Stromal cell of bone marrow (primary cell): ENCODE measurements at places on chromosomes 1 and 21.

GRCh38 chr1:21621761-21622436 lies 47.3 kb downstream of the RAP1GAP start:
- DNase-seq, result no peak

GRCh38 chr1:37764414-37764825 lies 500 bp downstream of the EPHA10 start:
- peak; percentile 3 for DNase-seq

GRCh38 chr1:115433483-115433882 lies 95.4 kb upstream of the NGF start:
- DNase-seq, result no peak

GRCh38 chr1:41540886-41541591 lies 56.6 kb upstream of the EDN2 start:
- no peak for DNase-seq

DNA sequence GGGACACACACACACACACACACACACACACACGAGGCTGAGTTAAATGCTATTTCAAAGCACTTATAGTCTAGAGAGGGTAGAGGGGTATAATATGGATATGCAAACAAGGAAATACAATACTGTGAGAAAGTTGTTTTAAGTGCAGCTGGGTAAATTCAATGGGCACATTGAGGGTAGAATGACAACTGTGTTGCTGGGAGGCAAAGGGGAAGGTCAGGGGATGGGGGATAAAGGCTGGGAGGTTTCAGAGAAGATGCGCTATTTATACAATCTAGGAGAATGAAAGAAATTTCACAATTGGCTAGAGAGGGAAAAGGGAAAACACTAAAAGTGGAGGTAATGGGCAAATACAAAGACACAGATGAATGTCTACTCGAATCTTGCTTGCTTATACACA lies 19.4 kb downstream of the EXTL2 start:
- DNase-seq, result no peak

DNA sequence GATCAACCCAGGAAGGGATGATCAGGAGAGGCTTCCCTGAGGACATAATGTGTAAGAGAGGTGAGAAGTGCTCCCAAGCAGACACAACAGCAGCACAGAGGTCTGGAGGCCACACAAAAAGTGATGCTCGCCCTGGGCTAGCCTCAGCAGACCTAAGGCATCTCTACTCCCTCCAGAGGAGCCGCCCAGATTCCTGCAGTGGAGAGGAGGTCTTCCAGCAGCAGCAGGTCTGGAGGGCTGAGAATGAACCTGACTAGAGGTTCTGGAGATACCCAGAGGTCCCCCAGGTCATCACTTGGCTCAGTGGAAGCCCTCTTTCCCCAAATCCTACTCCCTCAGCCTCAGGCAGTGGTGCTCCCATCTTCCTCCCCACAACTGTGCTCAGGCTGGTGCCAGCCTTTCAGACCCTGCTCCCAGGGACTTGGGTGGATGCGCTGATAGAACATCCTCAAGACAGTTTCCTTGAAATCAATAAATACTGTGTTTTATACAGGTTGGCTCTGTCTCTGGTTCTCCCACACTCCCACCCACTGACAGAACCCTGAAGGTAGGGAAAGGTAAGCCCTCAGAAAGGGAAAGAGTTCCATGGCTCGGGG lies 5.0 kb downstream of the GJB3 start:
- DNase-seq, result no peak

DNA sequence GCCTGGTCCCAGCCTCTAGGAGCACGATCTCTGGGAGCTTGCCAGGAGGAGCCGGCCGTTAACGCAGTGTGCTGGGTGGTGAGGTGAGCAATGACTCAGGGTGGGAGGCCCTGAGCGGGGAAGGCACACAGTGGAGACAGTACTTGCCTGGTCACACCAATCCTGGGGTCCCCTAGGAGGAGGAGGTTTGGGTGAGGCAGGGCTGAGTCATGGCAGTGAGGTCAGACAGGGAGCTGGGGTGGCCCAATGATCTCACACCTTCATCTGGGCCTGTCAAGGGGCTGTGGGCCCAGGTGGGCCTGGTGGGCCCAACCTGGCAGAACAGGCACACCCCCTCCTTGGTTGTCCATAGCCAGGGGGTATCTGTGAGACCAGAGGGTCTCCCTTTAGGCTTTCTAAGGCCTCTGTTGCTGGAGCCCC lies 8.6 kb upstream of the EDN2 start:
- peak; percentile 43 for DNase-seq

DNA sequence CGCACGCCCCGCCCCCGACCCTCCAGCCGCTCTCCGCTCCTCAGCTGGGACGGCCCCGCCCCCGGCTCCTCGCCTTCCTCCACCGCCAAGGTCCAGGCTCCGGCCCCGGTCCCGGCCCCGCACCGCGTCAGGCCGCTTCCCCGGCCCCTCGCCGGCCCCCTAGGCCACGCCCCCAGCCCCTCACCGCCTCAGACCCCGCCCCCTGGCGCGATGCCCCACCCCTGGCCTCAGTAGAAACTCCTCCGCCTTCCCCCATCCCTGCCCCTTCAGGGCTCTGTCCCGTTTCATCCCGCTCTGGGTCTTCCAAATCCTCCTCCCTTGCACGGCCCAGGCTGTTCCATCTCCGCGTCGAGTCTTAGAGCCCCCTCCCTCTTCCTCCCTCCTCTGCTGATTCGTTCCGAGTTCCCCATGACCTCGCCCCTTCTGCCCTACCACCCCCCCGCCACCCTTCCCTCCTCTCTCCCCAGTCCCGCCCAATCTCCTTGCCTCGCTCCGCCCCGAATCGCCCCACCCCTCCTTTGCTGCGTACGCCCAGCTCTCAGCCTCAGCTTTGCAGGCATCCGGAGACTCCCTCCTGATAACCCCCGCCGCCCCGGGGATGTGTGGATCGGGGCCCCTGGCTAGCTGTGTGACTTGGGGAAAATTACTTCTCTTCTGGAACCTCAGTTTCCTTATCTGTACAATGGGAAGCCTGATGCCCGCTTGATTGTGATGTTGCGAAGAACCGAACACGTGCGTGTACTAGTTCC lies 448 bp upstream of the ASAP3 start:
- DNase-seq, result peak; percentile 88

- DNase-seq, result no peak
These were observed 1.2 kb upstream of the KRTAP27-1 start for GRCh38 chr21:30338717-30339116.

DNA sequence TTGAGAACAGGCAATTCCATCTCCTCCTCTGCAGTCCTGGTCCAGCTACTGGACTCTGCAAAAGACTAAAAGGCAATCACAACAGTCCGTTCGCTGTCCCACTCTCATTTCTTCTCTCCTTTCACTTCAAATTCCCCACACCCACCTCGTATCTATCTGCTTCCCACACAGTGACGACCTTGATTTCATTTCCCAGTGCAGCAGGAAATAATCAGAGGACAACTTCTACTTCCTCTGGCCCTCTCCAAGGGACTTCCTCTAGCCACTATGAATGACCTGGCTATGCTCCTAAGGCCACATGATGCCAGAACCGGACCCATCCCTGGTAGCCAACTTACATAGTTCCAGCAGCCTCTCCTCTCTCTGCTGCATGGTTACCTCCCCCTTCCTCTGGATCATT lies 8.0 kb downstream of the NOL9 start:
- no peak for DNase-seq

DNA sequence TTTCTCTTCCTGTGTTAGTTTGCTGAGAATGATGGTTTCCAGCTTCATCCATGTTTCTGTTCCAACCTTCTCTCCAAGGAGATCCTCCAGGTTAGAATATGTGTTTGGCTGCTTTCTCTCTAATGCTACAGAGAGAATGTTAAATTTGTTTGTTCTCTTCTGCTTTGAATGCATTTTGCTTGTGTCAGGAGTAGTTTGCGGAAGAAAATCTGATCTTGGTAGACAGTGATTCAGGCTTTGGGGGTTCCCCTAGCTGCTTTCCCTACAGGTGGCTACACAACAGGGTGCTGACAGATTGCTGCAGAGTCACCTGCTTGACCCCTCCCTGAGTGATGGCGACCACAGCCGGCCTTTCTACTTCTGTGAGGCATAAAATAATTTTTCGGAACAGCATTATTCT lies 41.8 kb downstream of the MACO1 start:
- DNase-seq, result no peak

GRCh38 chr1:235416662-235417049 lies 49.4 kb downstream of the TBCE start:
- no peak for DNase-seq

GRCh38 chr1:205775717-205776056 lies 405 bp upstream of the RAB29 start:
- DNase-seq, result peak; percentile 93

DNA sequence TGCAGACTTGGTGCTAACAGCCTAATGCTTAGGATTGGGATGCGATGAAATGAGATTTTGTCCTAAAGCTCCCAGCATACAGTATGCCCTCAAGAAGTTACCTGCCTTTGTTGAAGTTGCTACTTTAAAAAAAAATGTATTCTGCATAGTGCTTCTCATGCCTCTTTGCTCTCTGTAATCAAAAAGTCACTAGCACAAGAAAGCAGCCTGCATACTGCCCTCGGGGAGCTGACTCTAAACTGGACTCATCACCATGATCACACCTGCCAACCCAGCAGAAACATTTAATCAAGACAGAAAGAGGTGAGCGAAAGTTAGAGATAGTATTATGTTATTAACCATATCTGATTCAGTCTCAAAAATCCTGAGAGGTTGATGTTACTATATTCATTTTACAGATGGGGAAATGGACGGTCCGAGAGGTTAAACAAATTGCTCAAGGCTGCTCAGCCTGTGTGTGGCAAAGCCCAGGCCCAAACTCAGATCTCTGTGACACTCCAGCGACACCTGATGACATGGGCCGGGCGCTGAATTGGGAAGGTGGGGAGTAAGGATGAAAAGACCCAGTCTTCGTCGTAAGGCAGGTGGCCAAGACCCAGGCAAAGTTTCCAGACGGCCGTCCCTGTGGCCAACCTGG lies 1.1 kb downstream of the BATF3 start:
- no peak for DNase-seq

DNA sequence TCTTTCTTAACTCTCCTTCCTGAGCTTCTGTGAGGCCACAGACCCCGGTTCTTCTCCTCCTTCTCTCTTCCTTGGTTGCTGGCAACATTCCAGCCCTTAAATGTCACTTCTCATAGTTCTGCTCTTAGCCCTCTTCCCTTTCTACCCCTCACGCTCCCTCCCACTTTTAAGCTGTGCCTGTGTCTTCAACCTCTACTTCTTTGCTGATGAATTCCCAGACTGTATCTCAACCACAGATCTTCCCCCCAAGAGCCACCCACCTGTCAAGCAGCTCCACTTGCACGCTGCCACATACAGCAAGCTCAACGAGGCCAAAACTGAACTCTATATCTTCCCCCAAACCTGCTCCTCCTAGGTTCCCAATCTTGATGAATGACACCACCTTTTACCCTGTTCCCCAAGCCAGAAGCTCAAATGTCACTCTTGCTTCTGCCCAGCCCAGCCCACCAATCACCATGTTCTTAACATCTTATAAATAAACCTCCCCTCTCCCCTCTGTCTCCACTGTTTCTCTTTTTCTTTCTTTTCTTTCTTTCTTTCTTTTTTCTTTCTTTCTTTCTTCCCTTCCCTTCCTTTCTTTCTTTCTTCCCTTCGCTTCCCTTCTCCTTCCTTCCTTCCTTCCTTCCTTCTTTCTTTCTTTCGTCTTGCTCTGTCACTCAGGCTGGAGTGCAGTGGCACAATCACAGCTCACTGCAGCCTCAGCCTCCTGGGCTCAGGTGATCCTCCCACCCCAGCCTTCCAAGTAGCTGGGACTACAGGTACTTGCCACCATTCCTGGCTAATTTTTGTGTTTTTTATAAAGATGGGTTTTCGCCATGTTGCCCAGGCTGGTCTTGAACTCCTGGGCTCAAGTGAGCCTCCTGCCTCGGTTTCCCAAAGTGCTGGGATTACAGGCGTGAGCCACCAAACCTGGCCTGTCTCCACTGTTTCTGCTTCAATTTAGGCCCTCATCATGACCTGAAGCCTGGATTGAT lies 19.8 kb upstream of the PTP4A2 start:
- DNase-seq, result no peak
